Adrenal gland (tissue), 19 donors: ENCODE measurements at places on chromosomes 6 and 20.

DNA sequence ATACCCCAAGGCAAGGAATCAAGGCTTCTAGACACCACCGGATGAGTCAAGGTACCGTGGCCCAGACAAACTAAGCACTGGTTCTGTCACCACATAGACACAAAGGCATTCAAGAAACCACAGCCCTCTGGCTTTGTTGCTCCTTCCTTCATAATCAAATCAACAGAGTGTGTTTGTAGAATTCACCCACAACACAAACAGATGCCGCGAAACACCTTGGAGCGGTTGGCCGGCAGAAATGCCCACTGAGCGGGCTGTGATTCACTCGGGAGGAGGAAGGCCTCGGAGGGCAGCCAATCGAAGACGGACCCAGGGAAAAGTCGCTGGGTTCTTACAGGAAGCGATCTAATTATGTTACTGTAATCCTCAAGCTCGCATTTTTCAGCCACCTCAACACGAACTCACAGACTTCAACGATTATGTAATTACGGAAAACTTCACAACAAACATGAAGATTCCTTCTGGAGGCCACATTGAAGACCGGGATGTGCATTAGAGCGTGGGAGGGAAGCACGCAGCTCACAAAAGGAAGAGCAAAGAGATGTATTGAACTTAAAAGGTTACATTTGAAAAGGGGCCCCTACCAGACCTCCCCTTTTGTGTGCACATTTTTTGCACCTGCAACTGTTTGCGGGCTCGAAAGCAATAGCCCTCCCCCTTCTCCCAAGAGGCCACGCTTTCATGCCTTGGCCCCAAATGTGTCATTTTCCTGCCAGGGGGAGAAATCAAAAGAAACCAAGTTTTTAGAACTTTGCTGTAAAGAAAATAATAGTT is 184.7 kb upstream of the PREP start:
- no peak for DNase-seq

- DNase-seq, result no peak
Observed at GRCh38 chr6:792662-793061, 99.7 kb upstream of the EXOC2 start.

DNA sequence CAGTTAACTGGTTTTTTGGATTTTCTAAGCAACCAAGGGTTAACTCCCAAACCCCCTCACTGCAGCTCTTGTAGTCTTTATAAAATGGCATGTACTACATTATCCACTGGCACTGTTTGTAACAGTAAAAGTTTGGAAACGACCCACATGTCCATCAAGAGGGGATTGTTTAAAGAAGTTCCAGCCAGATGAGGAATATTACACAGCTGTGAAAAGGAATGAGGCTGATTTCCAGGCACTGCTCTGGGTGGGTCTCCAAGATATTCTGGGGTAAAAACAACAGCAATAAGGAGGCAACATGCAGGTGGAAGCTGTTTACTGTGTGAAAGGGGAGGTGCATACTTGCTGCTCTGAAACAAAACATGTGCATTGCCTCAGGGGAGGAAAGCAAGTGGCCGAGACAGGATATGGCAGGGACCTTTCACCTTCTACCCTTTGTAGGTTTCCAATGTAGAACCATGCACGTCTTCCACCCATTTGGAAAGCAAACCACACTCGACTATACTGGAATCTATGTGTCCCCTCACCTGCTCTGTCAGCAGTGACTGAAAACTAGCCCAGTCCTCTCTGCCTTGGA is 51.9 kb downstream of the GRM4 start:
- DNase-seq, result no peak

- DNase-seq, result no peak
Observed at GRCh38 chr6:105779110-105779509, 307.0 kb upstream of the PRDM1 start.

- DNase-seq, result no peak
Observed at GRCh38 chr6:154236646-154237301, 119.8 kb downstream of the IPCEF1 start.

DNA sequence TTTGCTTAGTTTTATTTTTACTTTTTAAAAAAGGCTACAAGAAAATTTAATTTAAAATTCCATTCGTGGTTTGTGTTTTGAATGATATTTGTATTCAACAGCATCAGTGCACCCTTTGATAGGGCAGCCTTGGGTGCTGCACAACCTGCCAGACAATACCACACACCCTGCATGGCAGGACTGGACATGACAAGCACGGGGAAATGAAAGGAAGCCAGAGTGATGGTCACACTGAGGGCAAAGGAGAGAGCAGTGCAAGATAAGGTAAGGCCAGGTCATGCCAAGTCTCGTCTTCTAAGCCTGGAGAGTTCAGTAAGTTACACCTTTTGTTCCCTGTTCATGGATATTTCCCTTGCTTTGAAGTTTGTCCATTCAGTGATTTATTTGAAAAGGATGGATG is 103.0 kb downstream of the ALDH8A1 start:
- DNase-seq, result no peak

DNA sequence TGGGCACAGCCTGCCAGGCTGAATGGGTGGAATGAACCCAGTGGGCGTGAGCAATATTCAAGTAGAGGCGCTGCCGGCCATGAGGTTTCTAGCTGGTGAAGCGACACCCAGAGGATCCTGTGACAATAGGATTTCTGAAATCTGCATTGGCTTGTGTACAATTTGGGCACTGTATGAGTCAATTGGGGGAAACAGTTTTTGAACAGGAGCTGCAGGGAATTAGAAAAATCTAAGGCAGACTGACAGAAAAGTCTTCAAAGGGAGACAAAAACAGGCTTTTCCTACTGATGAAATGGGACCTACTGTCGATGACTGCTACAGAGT is 148.8 kb upstream of the PROKR2 start:
- no peak for DNase-seq

DNA sequence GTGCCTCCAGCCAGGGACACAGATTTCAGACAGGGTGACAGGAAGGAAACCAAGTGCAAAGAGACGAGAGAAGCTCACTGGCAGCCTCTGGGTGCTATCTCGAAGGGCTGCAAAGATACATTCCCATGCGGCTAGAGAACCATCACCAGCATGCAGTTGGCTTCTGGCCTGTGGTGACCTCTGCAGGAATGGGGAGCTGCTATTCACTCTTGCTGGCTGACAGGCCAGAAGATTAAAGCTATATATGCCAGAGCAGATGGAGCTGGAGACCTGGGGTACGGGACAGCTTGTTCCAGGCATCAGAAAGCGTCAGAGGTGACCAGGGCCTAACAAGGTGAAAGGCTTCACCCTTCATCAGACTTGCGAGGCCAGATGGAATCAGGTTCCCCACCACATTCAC is 20.0 kb downstream of the MAP1LC3A start:
- peak; percentile 48 for DNase-seq

DNA sequence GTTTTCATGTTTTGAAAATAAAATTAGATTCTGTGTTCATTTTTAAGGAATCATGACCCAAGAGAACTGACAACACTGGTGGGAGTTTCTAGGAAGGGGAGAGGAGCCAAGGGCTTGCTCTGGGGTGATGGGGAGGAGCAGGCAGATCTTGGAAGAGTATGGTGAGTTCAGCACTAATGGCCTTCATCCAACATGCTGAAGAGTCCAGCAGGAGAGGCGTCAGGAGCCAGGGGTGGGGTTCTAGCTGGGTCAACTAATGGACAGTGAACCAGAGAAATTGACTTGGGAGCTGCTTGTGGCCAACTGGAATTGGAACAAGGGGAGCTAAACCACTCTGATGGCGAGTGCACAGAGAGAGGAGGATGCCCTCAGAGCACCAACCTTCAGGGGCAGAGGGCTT is 107.1 kb downstream of the MRPL14 start:
- DNase-seq, result no peak

DNA sequence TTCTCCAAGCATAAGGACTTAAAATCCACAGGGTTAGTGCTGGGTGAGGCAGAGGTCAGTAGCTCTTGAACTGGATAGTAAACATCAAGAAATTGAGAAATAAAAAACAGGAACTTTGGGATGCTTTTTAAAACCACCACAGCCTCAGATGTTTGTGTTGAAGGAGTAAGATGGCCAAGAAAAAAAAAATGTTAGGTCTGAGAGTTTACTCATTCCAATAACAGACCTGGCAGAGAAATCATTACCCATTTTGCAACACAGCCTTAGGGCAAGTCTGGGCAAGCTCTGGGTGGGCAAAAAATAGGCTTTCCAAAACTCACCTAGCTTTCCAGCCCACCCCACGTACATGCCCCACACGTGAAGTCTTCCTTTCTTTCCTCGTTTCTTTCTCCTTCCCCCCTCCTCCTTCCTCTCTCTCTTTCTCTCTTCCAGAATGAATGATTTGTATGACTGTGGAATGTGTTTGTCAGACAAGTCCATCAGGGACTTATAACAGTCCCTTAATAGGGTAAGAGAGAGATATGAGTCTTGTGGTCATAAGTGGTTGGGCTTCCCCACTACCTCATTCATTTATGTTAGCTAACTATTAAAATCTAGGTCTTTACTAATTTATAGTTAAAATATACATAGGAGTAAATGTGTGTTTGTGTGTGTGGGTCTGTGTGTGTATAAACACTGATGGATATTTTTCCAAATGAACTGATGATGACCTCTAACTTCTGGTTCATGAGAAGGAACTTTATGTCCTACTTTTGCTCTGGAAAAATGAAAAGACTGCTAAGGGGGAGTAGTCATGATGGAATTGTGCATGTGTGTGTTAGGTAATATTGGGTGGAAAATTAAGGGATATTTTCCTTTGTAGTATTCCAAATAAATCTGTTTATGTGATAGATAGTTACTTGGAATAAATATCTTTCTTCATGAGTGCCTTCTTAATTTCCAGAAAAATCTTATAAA is 18.0 kb upstream of the DSE start:
- no peak for DNase-seq

DNA sequence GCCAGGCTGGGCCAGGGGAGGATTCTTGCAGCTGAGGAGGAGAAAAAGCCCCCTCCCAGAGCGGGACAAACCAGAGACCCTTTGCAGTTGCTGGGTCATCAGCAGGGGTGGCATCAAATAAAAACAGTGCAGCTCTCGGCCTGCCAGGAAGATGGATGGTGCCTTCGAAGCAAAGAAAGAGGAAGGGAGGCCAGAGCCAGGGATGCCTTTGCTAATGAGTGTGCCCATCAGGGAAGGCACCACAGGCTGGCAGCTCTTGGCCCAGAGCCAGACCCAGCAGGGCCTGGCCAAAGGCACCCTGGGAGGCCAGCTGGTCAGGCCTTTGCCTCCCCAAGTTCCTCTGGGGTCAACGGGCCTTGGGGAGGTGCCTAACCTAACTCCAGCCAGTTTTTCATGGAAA is 26.3 kb upstream of the ZNF318 start:
- no peak for DNase-seq

DNA sequence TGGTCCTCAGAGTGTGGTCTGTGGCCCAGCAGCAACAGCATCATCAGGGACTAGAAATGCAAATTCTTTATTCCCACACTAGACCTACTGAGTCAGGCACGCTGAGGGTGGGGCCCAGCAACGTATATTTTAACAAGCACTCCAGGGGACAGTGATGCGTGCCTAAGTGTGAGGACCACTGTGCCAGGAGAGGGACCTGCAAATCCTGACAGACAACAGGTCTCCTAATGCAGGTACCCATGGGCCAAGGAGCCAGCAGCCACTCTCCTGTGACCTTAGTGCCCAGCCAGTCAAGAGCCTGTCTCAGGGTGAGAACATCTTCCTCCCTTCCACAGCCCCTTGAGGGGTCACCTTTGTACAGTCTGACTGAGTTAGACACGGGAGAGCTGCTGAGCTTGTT is 8.0 kb upstream of the MYLK2 start:
- no peak for DNase-seq

GRCh38 chr6:166678426-166678825 is 51.4 kb upstream of the RPS6KA2 start:
- DNase-seq, result no peak

DNA sequence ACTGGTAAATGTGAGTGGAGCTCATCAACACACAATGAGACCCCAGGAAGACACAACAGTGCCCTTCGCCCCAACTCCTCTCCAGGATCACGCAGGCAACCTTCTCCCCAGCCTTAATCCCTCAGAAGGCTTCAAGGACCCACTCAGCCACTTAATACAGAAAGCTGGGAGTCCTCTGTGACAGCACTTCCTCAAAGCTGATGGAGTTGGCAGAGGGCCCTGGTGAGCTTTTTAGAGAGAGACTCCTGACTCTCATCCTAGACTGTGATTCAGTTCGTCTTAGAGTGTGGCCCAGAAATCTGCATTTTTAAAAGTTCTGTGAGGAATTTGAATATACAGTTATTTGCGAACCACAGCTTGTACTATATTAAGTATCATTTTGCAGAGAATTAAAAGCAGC is 187.7 kb downstream of the UST start:
- peak; percentile 62 for DNase-seq

DNA sequence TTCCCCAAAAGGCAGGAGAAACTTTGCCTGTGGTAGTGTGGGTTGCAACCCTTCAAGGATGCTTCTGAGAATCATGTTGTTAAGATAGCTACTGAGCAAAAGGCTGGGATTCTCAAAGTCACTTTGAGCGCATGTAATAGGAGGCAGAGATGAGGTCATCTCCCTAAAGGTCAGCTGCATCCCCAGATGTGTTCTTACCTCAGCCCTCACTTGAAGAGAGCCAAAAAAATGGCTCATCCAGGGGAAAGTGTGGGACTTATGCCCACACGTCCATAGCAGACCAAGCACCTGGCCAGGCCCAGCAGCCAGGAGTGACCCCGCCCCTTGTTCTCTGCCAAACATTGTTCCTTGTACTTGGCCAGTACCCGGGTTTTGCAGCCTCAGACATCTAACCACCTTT is 187.0 kb upstream of the BMP2 start:
- DNase-seq, result no peak

- DNase-seq, result no peak
Observed at GRCh38 chr6:53999088-53999755, 112.0 kb upstream of the MLIP start.

GRCh38 chr6:39553860-39554802 is 171.1 kb downstream of the KIF6 start:
- DNase-seq, result no peak

DNA sequence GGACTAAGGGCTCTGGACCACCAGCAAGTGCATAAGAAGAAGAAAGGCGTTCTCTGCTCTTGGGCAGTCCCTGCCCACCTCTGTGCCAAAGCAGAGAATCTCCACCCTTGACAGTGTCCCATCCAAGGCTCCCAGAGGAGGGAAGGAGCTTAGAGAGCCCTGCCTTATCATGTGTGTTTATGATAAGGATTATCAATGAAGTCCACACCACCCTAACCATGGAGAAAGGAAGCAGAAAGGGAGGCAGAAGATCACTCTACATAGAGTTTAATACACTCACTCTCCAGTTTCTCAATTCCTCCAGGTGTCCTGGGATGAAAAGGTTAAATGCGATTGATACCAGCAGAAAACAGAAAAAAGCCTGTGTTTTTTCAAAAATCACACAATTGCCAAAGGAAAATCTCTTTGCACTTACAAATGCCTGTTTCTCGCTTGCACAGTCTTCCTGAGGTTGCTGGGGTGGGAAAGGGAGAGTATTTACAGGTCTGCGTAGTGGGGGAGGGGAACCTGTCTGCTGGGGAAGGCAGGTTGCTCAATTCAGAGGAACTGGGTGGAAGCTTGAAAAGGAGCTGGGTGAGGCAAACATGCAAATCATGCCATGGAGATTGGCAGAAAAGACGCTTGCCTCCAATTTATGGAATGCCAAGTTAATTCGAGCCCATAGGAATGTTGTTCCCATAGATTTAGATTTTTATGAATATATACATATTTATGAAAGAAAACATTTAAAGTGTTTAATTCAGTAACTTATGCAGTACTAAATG is 104.0 kb downstream of the EYA2 start:
- DNase-seq, result no peak
